Upper lobe of left lung (tissue), 6 donors: ENCODE measurements at places on chromosomes 12 and 14. TPM values are rescaled to one million over a fixed set of nuclear protein-coding genes. Genes with fewer than 3 reads are reported as not detected.

The HCAR1 gene
- total RNA-seq: 0.33 TPM

The ACVRL1 gene
- total RNA-seq: 260 TPM

The SLC7A7 gene
- total RNA-seq: 120 TPM

The DEGS2 gene
- 6.4 TPM for total RNA-seq

The ACOT2 gene
- 53.3 TPM for total RNA-seq

The NGB gene
- total RNA-seq: not detected

The TMEM30B gene
- 40.3 TPM for total RNA-seq

The GDF3 gene
- not detected for total RNA-seq

DNA sequence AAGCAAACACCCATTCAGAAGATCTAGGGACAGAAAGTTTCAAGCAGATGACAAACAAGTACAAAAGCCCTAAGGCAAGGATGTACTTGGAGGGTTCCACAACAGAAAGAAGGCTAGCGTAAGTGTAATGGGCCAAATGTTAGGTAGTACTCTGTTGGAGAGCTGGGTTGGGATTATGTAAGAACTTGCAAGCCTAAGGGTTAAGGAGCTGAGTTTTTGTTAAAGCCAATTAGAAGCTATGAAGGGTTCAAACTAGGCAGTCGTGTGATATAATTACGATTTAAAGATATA is 41.4 kb downstream of the HECTD1 start:
- DNase-seq: no peak

DNA sequence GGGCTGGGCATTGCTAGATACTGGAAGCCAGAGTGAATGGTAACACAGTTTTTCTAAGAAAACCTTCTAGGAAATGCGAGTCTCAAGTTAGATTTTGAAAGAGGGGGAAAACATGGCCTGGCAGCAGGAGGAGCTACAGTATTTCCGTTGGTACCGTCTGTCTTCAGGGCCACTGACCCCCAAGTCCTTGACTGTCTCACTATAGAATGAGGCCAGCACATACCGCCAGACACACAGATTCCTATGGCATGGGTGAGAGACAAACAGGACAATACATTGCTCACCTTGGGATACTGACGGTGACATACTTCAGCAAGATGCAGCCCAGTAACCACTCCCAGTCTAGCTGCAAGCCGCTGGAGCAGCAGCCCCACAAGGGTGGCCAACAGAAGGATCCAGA is 21.7 kb downstream of the SLC11A2 start:
- DNase-seq: no peak

DNA sequence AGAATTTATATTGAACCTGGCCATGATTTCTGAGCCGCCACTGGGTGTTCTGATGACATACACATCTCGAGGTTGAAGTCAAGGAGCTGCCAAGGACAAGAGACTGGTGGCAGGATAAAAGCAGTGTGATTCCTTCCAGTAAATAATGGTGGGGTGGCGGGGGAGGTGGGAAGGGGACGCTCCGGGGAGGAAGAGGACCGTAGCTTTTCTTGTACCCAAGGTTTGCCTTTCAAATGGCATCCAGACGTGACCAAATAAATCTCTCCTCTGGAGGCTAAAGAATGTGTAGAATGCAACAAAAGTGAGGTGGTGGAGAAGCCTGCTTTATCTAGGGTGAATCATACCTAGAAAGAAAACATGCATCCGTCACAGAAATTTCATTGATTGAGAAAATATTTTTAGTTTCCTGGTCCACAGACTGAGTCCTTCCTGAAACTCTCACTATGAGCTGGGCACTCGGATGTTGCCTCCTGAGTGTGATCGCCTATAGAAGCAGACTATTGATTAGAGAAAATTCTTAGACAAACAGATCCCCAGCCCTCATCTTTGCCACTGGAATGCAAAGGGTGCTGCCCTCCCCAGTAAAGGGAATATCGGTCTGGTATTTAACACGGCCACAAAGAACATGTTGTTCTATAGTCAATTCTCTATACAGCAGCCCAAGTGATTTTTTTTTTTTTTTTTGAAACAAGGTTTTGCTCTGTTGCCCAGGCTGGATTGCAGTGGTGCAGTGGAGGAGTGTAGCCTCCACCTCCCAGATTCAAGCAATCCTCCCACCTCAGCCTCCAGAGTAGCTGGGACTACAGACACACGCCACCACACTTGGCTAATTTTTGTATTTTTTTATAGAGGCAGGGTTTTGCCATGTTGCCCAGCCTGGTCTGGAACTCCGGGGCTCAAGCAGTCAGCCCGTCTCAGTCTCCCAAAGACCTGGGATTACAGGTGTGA is 112.1 kb downstream of the DPF3 start:
- DNase-seq: no peak

- DNase-seq: no peak
These were observed 88.4 kb upstream of the DYNC1H1 start for GRCh38 chr14:101875727-101876554.

DNA sequence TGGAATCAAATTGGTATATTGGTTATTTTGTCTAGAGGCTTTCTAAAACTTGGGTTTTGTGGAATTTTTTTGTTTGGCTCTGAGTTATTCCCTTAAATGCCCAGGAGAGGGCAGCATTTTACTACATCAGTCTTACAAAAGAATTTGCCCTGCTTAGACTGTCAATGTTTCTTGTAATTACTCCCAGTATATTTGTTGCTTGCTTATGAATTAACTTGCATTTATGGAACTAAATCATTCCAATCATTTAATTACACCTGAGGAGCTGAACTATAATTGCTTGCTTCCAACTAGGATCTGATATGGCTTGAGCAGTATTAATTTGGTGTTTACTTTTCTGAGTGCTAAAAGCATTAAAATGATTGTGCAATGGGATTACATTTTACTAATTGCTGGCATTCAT is 48.7 kb downstream of the MIPOL1 start:
- DNase-seq: no peak

DNA sequence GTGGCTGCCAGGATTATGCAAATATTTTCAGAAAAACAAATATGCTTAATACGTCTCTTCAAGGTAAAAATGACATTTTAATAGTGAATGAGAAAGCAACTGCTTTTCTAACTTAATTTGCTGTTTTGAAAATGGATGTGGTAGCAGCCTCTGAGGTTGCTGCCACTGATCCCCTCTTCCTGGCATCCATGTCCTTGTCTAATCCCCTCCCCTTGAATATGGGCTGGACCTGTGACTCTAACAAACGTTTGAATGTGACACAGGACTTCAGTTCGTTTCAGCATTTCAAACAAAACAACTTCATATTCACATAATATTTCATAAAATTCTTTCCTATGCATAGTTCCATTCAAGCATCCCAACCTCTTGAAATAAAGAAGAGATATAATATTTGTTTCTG is 64.2 kb upstream of the SLC38A2 start:
- no peak for DNase-seq

- DNase-seq: no peak
These were observed 100.6 kb downstream of the ETV6 start for GRCh38 chr12:11749943-11750690.

DNA sequence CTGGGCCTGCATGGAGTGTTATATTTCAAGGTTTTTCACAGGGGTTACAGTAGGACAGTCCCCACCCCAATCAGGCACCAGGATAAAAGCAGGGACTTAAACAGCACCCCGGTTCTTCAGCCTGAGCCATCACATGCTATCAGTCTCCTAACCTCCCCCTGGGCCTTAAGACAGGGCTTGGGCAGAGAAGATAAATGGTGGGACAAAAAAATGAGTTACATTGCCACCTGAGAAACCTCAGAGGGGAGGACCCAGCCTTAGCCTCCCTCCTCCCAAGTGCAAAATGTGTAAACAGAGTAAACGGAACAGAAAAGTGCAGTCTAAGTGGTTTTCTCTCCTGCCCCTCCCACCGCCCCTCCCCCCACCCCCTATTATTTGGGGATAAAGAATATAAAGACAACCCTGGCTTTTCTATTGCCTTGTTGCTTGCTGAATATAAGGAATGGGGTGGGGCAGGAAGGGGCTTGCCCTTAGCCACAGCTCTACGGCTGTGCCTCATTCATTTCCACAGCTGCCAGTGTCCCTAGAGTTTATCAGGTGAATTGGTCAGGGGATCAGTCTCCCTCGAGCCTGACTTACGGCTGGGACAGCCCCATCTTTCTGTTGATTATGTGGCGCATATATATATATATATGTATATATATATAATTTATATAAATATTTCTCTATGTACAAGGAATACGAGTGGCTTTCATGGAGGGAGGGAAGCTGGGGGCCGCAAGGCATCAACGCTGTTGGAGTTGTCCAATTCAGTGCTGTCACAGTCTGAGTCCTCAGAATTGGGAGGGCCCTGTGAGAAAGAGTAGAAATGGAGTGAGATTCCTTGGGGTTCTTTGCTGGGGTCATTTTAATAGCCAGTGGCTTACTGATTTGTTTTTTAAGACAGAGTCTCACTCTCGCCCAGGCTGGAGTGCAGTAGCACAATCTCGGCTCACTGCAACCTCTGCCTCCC is 18.5 kb downstream of the MAP3K12 start:
- DNase-seq: no peak

GRCh38 chr12:19633194-19633593 is 193.9 kb downstream of the AEBP2 start:
- DNase-seq: no peak

GRCh38 chr12:32671930-32672780 is 6.9 kb upstream of the DNM1L start:
- no peak for DNase-seq

- DNase-seq: no peak
These were observed 257.4 kb upstream of the TMTC1 start for GRCh38 chr12:30041096-30041495.
